ENCODE measurements at places on chromosomes 2 and 18. TPM values are rescaled to one million over a fixed set of nuclear protein-coding genes. Genes with fewer than 3 reads are reported as not detected.

DNA sequence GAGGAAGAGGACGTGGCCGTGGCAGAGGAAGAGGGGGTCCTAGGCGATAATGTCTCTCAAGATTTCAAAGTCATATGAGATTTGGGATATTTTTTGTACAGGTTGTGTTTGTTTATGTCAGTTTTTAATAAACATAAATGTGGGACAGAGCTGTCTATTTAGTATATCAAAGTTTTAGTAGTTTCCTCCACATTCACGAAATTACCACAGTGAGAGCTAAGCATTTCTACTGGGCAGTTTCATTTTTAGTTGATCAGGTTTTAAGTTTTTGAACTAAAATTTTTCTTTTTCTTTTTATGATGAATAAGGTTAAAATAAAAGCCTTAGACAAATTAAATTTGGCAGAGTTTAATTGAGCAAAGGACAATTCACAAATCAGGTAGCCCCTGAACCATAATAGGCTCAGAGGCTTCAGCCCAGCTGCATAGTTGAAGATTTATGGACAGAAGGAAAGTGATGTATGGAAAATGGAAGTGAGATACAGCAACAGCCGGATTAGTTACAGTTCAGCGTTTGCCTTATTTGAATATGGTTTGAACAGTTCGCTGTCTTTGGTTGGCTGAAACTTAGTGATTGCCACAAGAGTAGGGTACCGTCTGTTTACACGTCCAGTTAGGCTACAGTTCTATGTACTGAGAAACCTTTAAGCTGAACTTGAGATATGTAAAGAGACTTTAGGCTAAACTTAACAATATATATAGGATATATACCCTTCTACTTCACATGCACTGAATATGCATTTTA, 17.1 kb downstream of the SNRPD1 start:
- no peak overlapping the region for H3K27ac ChIP-seq
- H3K4me3 ChIP-seq: no peak overlapping the region
- H3K27me3 ChIP-seq: no peaks in the 10 kb centered on the region
- peaks cover 26% of the 10 kb centered on the region for H3K36me3 ChIP-seq
- no peaks in the 10 kb centered on the region for H3K4me1 ChIP-seq

DNA sequence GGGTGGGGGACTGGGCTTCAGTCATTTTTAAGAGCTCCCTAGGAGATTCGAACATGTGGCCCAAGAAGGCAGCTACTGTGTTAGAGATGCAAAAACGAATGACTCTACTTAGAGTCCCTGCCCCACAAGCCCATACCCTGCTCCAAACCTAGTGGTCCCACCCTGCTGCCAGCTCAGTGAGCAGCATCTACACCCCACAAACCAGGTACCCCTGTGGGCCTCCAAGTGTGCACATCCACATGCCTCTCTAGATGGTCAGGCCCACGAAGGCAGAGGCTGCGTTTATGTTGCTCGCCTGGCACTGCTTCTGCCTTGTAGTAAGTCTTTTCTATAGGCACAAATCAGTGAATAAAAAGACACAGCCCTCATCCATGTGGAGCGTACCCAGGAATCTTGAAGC, 112.6 kb downstream of the PDCL3 start:
- no peaks in the 10 kb centered on the region for H3K27me3 ChIP-seq
- DNase-seq: no peak
- H3K36me3 ChIP-seq: no peaks in the 10 kb centered on the region
- no peak overlapping the region for H3K4me3 ChIP-seq
- H3K4me1 ChIP-seq: no peaks in the 10 kb centered on the region
- H3K27ac ChIP-seq: no peak overlapping the region

DNA sequence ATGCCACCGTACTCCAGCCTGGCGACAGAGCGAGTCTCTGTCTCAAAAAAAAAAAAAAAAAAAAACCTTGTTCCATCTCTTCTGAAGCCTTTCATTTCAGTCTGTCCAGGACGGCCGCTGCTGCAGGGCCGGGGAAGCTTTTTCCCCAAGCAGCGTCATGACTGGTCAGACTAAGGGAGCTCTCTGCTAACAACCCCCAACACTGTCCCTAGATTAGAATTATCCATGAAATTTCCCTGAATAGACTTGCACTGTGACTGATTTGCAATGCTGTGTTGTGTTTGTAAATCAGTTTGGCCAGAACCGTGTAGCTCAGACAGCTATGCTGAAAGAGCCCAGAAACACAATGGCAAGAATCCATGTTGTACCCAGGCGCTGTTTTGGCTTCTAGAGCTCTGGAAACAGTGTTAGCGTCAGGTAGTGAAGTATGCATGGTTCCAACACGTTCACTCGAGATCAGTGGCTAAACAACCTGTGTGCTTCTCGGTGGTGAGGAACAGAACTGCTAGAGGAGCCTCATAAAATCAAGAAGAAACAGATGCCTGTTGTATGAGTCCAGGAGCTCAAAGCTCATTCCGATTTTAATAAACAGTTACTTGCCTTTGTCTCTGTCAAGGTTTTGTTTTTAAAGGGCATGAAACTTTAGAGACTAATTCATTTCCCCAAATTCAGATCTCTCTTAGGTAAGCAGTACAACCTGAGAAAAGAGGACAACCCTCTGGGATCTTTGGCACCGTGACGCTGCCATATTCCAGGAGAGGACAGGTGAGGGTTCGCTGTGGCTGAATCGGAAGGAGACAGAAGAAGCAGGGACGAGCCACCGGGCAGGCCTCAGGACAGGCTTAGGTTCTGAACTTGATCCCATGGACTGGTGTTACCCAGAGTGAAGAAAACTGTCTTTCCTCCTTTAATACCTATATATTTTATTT, 43.5 kb downstream of the GORASP2 start:
- H3K27me3 ChIP-seq: no peaks in the 10 kb centered on the region
- peak overlapping the region; percentile 51 for H3K4me3 ChIP-seq
- DNase-seq: no peak
- H3K27ac ChIP-seq: no peak overlapping the region
- peaks cover 3% of the 10 kb centered on the region for H3K36me3 ChIP-seq
- H3K4me1 ChIP-seq: peaks cover 9% of the 10 kb centered on the region

DNA sequence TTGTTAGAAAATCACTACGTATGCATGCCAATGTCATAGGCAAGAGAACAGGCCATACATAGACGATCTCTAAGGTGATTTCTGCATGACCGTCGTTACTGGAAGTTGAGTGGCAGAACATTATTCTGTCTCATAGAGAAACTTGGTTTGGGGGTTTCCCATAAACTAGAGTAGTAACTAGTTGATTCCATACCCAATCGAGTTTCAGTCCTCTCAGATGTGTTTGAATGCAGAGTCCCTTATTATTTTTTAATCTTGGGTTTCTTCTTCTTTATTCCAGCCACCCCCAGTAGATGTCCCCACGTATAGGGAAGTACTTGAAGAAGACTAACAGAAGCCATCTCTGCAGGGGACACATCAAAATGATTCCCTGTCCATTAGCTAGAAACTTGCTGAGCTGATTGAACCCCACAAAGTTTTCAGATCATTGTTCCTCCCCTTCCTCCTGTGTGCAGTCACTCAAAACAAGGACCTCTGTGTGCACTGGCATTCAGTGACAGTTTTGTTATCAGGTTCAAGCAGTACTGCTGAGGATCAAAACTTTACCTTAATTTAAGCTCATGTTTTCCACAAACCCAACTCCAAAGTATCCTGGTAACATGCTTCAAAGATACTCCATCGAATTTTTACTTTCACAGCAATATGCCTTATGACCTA, 68.4 kb upstream of the CDCA7 start:
- no peak overlapping the region for H3K4me3 ChIP-seq
- no peak for DNase-seq
- no peaks in the 10 kb centered on the region for H3K36me3 ChIP-seq
- peaks cover 3% of the 10 kb centered on the region for H3K4me1 ChIP-seq
- H3K27ac ChIP-seq: no peak overlapping the region
- H3K27me3 ChIP-seq: no peaks in the 10 kb centered on the region

GRCh38 chr2:133737242-133737993, 169.2 kb upstream of the NCKAP5 start:
- H3K4me1 ChIP-seq: peaks cover 25% of the 10 kb centered on the region
- no peak overlapping the region for H3K4me3 ChIP-seq
- no peaks in the 10 kb centered on the region for H3K27me3 ChIP-seq
- DNase-seq: peak; percentile 57
- no peaks in the 10 kb centered on the region for H3K36me3 ChIP-seq

DNA sequence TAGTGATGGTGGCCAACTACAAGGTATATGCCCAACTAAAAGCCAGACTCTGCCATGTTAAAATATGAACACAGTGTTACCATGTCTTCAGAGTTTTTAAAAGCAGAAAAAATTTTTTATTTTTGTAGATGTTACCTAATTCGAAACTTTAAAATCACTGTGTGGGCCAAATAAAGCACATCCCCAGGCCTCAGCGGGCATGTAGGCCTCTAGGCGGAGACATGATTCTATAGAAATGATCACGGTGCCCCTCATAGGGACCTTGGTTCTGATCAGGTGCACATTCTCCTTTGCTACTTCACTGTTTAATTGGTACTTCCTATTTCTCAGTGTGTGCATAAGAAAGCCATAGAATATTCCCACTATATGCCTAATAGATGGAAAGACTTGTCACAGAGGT, 349.2 kb downstream of the XIRP2 start:
- no peak for DNase-seq
- no peaks in the 10 kb centered on the region for H3K36me3 ChIP-seq
- no peak overlapping the region for H3K27ac ChIP-seq
- no peaks in the 10 kb centered on the region for H3K4me1 ChIP-seq
- no peak overlapping the region for H3K4me3 ChIP-seq
- no peaks in the 10 kb centered on the region for H3K27me3 ChIP-seq

DNA sequence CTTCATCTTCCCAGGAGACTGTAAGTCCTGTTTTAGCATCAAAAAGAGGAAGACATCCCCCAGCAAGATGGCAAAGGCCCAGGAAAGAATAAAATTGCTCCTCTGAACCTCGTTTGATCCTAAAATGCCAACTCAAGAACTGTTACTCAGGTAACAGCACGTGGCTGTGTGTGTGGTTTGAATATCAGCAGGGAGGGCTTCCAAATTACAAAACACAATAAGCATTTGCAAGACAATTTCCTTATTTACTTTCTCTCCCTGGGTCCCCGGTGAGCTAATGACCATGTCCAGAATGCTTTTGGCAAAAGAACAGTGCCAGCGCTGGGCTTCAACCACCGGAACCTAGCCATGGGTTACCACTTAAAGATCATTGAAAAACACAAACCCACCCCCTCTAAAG, 163.6 kb downstream of the C1D start:
- H3K36me3 ChIP-seq: no peaks in the 10 kb centered on the region
- H3K4me3 ChIP-seq: no peak overlapping the region
- H3K27me3 ChIP-seq: no peaks in the 10 kb centered on the region
- DNase-seq: no peak
- H3K27ac ChIP-seq: no peak overlapping the region

GRCh38 chr2:124316881-124317605, 292.0 kb downstream of the CNTNAP5 start:
- H3K4me1 ChIP-seq: no peaks in the 10 kb centered on the region
- no peaks in the 10 kb centered on the region for H3K27me3 ChIP-seq
- DNase-seq: no peak

DNA sequence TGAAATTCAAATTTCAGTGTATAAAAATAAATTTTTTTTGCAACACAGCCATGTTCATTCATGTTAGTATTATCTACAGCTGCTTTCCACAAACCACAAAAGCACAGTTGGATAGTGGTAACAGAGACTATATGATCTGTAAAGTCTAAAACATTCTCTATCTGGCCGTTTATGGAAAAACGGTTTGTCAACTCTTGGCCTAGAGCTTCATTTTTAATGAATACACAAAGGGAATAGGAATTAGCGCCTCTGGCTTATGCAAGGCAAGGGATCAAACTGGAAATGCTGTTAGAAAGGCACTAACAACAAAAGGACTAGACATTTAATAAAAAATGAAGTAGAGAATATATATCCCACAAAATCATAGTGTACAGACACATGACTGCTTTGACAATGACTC, 211.9 kb downstream of the EXOC6B start:
- H3K4me3 ChIP-seq: no peak overlapping the region
- no peak overlapping the region for H3K27ac ChIP-seq
- H3K4me1 ChIP-seq: no peaks in the 10 kb centered on the region
- no peaks in the 10 kb centered on the region for H3K27me3 ChIP-seq
- DNase-seq: no peak

The DNAH7 gene
- 1.2 TPM for total RNA-seq

The AQP4 gene
- total RNA-seq: 0.22 TPM

Measured in astrocyte (in vitro differentiated cells and primary cell).